ENCODE measurements at places on chromosomes 1 and 21. TPM values are rescaled to one million over a fixed set of nuclear protein-coding genes. Genes with fewer than 3 reads are reported as not detected.

The INSRR gene
- 0.46 TPM for total RNA-seq

The GMEB1 gene
- total RNA-seq, result 9.9 TPM

The NPPB gene
- total RNA-seq, result 3.0 TPM

The PTPN7 gene
- not detected for total RNA-seq

The FCRL1 gene
- 0.23 TPM for total RNA-seq

The RXFP4 gene
- total RNA-seq, result not detected

The KDF1 gene
- 0.23 TPM for total RNA-seq

The CALML6 gene
- total RNA-seq, result not detected

The PLA2G5 gene
- total RNA-seq, result 1.8 TPM

The LCE1F gene
- not detected for total RNA-seq

The LMOD1 gene
- 0.46 TPM for total RNA-seq

The LRRC53 gene
- 0.23 TPM for total RNA-seq

The OR2L8 gene
- total RNA-seq, result 2.5 TPM

Measured in diencephalon (tissue), 1 donor.